ENCODE measurements at places on chromosomes 13 and 19.

- DNase-seq = no peak
These were observed 76.6 kb downstream of the ZMYM2 start for GRCh38 chr13:20035130-20035529.

DNA sequence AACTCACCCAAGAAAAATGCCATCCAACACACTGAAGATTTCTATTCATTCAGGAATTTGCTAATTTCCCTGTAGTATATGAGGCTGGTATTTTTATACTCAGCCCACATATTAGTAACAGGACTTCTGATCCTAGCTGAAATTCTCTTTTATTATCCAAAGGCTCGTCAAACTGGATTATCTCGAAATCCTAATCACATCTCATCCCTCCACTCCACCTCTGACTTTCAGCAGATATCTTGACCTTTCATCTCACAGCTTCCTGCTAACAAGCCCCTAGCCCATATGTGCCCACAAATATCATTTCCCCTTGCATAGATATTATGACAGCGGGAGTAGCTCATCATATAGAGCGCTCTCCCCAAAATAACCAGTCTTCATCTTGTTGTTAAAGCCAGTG is 279.7 kb downstream of the FGF14 start:
- no peak for DNase-seq

GRCh38 chr13:112247471-112248405 is 128.4 kb upstream of the SPACA7 start:
- DNase-seq = no peak

DNA sequence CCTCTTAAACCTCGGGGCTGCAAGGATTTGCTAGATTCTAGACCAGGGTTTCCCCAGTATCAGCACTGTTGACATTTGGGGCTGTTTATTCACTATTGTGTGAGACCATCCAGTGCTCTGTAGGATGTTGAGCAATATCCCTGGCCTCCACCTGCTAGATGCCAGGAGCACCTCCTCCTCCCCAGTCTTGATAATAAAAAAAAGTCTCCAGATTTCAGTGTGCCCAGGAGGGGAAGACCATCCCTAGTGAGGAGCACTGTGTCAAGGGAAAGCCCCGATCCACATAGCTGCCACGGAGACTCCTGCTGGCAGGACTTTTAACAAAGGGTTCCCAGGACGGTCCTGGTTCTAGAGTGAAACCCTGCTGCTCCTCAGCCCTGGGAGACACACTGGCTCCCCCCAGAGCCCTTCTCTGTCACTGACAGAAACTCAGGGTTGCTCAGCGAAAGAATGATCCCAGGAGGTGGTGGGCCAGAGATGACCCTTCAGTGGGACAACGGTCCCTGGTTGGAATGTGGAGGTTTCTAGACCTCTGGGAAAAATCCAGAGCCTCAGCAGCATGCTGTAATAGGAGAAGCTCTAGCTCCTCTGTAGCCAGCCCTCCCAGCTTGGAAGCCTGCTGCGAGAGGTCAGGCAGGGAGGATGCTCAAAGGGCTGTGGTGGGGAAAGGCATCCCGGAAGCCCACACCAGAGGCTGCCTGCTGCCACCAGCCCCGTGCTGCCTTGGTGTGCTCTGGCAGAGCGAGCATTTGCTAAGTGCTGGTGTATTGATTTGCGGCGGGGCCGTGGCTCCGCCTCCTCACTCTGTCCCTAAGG is 20.3 kb downstream of the LYL1 start:
- peak; percentile 60 for DNase-seq

- DNase-seq = no peak
These were observed 52.7 kb downstream of the TSC22D1 start for GRCh38 chr13:44523146-44524015.

DNA sequence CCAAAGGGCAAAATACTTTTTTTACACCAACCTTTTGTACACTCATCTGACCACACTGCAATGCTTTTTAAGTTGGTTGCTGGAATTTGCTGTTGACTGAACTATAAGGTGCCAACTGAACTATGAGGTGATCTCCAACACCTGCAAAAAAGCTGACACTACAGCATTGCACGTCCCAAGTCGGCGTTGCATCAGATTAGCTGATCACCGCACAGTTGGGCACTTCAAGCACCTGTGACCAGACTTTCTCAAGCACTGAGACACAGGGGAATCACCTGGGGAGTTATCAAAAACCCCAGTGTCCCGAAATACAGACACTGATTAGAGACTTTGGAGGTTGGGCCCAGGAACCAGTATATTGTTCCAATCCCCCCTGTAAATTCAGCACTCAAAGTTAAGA is 1.1 kb downstream of the NLRP11 start:
- no peak for DNase-seq

GRCh38 chr19:3733549-3734309 is 25.5 kb downstream of the TJP3 start:
- no peak for DNase-seq

- no peak for DNase-seq
These were observed 5.6 kb downstream of the RPS9 start for GRCh38 chr19:54206030-54206830.

GRCh38 chr19:16714702-16715287 is 4.9 kb upstream of the NWD1 start:
- peak; percentile 81 for DNase-seq

GRCh38 chr13:108957369-108958012 is 328.1 kb downstream of the MYO16 start:
- DNase-seq = no peak

DNA sequence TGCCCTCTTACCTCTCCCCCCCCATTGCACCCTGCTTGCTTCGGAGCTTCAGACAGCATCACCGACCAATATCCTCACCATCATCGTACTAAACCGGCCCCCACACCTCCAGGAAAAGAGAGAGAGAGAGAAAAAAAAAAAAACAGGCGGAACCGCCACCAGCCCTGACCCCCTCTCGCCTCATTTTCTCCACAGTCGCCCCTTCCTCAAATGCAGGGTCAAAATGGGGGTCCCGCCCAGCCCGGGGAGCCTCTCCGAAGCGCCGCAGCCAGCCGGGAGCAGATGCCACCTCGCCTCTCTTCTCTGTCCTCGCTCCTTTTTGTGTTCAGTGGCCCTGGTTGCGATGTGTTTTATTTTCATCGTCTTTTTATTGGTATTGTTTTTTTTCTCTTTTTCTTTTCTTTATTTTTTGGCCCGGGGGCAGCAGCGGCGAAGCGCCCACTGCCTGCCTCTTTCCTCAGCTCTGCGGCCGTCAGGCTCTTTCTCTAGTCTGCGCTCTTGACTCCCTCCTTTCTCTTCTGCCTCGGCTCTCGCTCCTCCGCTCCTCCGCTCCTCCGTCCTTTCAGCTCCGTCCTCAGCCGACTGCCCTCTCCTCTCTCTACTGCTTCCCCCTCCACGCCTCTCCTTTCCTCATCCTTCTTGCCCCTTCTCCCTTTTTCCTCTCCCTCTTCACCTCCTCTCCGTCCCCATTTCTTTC is 41.4 kb downstream of the DEDD2 start:
- DNase-seq = peak; percentile 42

DNA sequence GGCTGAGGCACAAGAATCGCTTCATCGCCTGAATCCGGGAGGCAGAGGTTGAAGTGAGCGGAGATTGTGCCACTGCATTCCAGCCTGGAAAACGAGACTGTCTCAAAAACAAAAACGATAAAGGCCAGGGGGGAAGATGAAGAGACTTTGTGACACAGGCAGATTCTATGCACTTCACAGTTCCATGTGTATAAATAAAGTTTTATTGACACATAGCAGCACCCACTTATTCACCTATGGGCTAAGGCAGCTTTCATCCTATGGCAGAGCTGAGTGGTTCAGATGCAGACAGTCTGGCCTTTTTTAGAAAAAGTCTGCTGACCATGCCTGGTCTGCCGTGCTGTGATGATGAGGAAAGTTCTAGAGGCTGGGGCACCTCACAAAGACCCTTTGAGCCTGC is 5.6 kb downstream of the LMNB2 start:
- DNase-seq = no peak

- no peak for DNase-seq
These were observed 26.5 kb downstream of the COMP start for GRCh38 chr19:18764591-18765051.

DNA sequence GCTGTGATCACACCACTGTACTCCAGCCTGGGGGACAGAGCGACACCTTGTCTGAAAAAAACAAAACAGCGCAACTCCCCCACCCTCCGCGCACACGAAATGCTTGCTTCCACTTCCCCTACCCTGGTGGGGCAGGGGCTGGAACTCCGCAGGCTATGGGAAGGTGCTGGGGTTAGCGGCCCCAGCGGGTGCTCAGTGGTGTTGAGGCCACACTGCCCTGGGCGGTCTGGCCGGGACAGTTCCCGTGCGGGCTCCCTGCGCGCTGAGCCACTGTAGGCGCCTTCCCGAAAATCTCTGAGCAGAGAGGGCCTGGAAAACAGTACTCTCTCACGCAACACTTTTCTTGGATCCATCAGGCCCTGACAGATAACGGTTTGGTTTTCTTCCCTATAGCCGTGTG is 1.1 kb upstream of the WTIP start:
- DNase-seq = no peak

DNA sequence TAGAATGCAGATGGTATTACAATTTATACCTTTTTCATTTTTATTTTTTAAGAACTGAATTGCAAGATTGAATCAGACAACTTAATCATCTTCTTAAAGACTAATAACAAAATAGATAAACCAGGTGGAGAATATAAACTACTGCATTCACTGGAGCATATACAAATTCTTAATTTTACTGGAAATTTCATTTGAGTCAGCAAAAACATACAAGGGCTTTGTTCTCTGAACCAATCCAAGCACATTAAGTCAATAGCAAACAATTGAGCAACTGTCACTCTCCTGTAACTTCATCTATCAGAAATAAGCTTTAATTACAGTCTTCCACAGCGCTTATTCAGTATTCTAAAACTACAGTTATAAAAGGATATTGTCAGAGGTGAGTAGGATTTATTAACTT is 167.4 kb upstream of the OBI1 start:
- no peak for DNase-seq

DNA sequence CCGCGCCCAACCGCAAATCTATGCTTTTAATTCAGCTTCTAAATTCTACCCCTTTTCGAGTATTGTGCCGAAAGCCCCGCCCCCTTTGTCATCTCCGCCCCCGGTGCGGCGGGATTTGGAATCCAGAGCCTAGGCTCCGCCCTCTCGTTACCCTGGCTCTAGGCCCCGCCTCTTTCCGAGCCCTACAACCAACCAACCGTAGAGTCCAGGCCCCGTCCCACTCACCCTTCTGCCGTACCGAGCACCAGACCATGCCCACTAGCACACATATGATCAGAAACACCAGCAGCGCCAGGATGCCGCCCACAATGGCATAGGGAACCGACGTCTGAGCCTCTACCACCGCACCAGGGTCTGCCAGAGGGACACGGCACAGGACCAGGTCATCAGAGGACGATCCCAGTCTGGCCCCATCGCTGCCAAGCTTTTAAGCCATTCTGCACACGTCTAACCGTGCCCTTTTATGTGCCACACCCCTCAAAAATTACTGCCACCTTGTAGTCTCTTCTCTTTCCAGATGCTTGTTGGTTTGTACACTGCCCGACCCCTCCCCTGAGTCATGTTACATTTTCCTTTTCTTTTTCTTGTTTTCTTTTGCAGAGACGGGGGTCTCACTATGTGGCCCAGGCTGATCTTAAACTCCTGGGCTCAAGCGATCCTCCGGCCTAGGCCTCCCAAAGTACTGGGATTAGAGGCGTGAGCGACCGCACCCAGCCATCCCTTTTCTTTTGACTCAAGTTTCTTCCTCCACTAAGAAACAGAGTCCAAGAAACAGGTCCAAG is 4.7 kb upstream of the ZNF428 start:
- DNase-seq = peak; percentile 88

GRCh38 chr13:92255526-92255925 is 857.1 kb downstream of the GPC5 start:
- DNase-seq = no peak

GRCh38 chr13:32211813-32212212 is 103.3 kb downstream of the ZAR1L start:
- no peak for DNase-seq

DNA sequence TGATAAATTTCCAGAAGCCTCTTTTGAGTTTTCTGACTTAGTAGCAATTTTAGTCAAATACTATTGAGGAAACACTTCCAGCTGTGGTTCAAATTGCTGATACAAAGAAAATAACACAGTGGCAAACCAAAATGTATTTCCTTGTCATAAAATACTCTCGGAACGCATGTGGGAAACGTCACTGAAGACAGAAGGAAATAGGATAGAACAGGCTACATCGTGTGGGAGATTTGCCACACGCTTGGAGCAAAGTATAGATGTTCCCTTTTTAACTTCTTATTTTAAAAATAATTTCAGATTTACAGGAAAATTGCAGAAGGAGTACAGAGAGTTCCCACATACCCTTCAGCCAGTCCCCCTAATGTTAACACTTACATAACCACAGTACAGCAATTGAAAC is 88.8 kb downstream of the ING1 start:
- no peak for DNase-seq

DNA sequence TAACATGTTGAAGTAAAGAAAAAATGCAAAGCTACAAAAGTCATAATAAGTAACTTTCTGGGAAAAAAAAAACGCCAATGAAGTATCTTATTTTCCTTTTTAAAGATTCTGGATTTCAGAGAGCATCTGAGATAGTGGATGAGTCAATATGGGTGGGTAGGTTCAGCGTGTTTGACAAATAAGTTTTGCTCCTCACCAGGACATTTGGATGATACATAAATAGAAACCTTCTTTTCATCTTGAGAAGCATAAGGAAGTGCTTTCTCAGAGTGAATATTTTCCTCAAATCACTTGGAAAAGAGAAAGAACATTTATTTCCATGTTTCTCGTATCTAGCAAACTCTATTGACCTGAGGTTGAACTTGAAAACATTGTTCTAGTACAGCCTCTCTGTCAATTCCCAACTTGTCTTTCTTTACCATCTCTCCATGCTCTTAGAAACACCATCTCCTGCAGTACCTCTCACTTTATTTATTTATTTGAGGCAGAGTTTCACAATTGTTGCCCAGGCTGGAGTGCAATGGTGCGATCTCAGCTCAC is 463.2 kb downstream of the KLF5 start:
- no peak for DNase-seq

DNA sequence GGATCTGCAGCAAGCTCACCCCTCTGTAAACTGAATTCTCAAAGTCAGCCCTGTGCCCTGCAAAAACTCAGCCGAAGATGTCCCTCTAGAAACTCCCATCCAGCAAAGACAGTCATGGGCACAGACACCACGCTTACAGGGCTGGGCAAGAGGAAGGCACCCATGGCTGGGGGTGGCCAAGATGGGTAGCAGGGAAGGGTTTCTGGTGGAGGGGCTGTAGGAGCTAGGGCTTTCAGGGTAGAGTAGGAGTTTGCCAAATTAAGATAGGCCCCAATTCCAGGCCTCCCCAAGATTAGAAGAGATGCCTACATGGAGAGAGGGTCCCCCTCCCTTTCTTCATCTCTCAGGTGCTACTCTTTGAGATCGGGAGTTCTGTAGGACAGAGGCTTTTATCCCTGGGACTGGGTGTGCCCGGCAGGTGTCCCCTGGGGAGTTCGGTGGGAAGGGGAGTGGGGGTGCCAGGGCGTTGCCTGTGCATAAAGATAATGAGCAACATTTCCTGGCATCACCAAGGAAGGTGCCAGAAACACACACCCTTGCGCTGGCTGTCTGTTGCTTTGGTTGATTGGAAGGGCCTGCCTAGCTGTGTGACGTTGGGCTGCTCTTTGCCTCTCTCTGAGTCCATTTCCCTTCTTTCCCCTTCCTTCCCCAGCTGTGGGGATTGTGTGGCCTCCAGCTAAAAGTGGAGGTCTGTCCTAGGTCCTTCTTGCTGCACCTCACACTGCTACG is 9.4 kb downstream of the NRTN start:
- DNase-seq = no peak

- peak; percentile 52 for DNase-seq
These were observed 520 bp downstream of the ZNF787 start for GRCh38 chr19:56120371-56121179.

- DNase-seq = no peak
These were observed 1097.8 kb upstream of the SLC10A2 start for GRCh38 chr13:104163866-104164630.

- DNase-seq = peak; percentile 95
These were observed 35.6 kb upstream of the PSPC1 start for GRCh38 chr13:19818223-19818842.

Data from WTC11 (cell line).